ENCODE measurements at places on chromosomes 2 and 18. TPM values are rescaled to one million over a fixed set of nuclear protein-coding genes. Genes with fewer than 3 reads are reported as not detected.

The SPP2 gene
- not detected for polyA plus RNA-seq

The TMEM17 gene
- 6.6 TPM for polyA plus RNA-seq

The KCMF1 gene
- 47.8 TPM for polyA plus RNA-seq

The LRRC30 gene
- not detected for polyA plus RNA-seq

The GPR45 gene
- polyA plus RNA-seq: 0.22 TPM

The SDC1 gene
- polyA plus RNA-seq: 28.3 TPM

The AFTPH gene
- polyA plus RNA-seq: 62.6 TPM

The ANKRD30BL gene
- 0.52 TPM for polyA plus RNA-seq

The DOCK10 gene
- polyA plus RNA-seq: 10.7 TPM

The ACTG2 gene
- 1.9 TPM for polyA plus RNA-seq

The ZNF532 gene
- 97.5 TPM for polyA plus RNA-seq

The FIGN gene
- polyA plus RNA-seq: 9.3 TPM

The VSNL1 gene
- 3.7 TPM for polyA plus RNA-seq

The ARID5A gene
- polyA plus RNA-seq: 4.5 TPM

The SLC25A12 gene
- polyA plus RNA-seq: 23.4 TPM

The BOLL gene
- not detected for polyA plus RNA-seq

The WNT6 gene
- 0.43 TPM for polyA plus RNA-seq

The DLGAP1 gene
- 5.1 TPM for polyA plus RNA-seq
